ENCODE measurements at places on chromosomes 3 and 15.

- no peak for DNase-seq
Measured at GRCh38 chr3:38109580-38110313, 27.2 kb downstream of the ACAA1 start.

DNA sequence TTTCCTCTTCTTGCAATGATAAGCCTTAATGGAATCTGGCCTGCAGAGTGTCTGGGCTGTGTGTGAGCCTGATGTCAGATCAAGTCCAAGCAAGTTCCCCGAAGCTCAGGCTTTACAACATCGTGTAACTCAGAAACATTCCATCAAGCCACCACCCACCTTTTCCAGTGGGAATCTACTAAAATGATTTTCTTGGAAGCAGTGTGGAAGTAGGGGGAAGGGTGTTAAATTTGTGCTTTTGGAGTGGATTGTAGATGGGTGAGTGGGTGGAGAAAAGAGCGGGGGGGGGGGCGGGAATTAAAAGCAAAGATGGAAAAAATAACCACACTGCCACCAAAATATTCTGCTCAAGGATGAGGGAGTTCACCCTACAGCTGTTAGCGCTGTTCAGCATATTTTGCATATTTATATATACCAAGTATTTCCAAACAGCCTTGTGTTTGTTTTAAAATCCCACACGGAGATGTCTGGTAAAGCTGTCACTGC, 53.6 kb downstream of the VGLL3 start:
- DNase-seq, result no peak

- no peak for DNase-seq
Measured at GRCh38 chr15:39776068-39776467, 6.6 kb downstream of the FSIP1 start.

DNA sequence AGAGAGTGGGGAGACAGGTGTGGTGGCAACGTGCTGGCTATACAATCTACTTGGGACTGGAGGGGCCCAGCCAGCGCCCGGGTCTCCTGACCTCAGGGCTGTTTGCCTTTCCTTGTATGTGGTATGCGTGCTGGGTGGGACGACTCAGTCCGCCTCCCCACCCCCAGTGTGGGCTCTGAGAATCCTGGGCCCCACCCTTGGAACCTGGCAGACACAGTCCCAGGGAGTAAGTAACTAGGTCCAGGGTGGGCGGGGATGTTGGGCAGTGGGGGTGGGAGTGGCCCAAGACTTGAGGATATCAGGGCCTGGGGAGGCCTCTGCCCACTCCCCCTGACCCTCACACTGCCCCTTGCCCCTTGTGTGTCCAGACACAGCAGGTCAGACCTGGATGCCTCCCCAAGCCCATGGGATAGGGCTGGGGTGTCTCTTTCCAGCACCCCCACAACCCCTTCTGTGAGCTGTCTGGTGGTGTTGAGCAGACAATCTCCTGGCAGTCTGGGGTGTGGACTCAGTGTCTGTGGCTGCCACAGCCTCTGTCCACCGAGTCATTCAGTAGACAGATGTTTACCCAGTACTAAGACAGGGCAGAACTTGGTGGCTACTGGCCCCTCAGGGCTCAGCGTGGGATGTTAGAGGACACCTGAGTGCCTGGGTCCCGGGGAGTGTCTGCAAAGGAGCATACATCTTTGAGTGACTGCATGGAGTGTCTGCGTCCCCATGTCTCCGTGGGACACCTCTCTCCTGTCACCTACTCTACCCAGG, 1.3 kb downstream of the CHST13 start:
- no peak for DNase-seq

DNA sequence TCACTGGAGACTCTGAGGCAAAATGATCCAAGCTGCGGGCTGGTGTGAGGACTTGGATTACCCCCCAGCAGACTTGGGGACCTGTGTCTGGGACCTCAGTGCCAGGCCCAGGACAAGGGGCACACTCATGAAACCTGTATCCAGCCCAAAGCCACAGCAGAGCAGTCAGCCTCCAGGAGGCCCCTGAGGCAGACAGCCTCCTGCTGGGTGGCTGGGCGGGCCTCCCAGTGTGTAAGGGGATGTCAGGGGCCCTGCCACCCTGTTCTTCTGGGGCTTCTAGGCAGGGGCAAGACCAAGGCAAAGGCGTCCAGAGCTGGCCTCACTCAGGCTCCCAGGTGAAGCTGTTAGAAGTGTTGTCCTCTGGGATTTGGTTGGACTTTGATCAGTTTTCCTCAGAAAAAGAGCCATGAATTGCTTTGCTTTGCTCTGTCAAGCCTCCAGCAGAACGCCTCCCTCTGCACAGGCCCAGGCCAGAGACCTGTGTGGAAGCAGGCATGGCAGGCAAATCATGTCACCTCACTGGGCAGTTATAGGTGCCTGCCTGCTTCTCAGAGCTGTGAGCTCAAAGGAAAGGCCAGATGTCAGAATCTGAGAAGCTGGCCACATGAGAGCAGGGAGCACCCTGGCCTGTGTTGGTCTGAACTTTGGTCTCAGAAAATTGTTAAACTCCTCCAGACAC, 77.4 kb downstream of the SMAD6 start:
- DNase-seq, result no peak

DNA sequence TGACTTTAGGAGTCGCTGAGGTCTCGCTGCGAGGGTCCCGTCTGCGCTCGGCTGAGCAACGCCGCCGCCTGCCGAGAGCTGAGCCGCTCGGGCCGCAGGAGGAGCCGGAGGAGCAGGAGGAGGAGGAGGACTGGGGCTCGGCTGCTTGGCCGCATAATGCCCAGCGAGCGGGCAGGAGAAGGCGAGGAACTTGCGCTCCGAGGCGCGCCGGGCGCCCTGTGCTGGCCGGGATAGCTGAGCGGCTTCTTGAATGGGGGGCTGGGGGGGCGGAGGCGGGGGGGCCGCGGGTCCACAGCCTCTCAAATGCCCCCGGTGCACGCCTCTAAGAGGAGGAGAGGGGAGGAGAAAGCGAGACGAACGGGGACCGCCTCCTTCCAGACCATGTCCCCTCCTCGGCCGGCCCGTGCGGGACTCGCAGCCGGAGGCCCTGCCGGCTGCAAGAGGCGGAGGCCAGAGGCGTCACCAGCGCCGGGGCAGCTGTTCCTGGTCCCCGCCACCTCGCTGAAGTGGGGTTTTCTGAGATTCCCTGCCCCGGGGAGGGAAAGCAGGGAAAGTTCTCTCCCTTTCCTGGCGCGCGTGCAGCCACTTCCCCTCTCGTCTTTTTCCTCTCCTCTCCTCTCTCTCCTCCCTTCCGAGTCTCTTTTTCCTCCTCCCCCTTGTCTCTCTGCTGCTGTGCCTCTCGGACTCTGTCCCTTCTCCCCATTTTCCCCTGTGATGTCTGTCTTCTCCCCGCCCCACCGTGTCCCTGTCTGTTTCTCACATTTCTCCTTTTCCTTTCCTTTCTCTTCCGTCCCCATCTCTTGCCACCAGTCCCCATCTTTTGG, at the start of gene ADAMTS9:
TSS of gene ADAMTS9 (minus strand) at position 220 of the 824 bp plus-strand sequence. CDS start 343 bp downstream, outside the sequence.
- peak; percentile 6 for DNase-seq

GRCh38 chr3:147210676-147211075, 195.7 kb downstream of the ZIC4 start:
- DNase-seq, result no peak

DNA sequence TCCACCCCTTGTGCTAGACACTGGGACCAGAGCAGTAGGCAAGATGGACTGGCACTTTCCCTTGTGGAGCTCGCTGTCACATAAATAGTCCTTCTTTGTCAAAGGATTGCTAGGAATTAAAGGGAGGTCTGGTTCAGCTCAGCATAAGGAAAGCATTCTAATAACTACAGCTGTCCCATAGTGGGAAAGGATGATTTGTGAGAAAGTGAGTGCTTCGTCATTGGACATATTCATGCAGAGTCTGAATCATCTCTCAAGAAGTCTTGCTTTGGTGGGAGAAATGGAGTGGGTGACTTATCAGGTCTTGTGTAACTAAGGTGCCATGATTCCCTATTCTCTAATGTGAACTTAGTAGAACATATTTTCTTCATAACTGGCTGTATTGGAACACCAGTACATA, 14.7 kb downstream of the PPARG start:
- no peak for DNase-seq

DNA sequence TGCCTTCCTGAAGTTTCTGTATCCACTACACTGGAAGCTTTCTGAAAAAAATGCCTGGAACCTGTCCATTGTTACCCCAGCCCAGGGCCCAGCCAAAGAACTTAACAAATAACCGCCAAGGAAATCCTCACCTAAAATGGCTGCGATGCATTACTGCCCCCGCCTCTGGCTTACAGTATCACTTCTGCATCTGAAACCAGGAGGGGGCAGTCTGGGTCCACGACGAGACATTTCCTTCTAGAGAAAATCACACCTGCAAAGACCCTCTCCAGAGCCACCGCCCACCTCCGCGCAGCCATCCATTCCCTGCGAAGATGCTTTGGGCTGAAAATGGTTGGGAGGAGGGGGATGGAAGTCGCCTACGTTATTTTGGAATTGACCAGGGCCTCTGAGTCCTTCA, 22.4 kb upstream of the CELF6 start:
- peak; percentile 40 for DNase-seq

GRCh38 chr15:99120050-99120777, 15.3 kb downstream of the SYNM start:
- DNase-seq, result no peak

- DNase-seq, result no peak
Measured at GRCh38 chr15:71278989-71279756, 163.9 kb downstream of the THSD4 start.
